ENCODE measurements at places on chromosomes 5 and 9.

GRCh38 chr5:119327018-119327417 is 28.8 kb upstream of the TNFAIP8 start:
- peak; percentile 52 for ATAC-seq

GRCh38 chr5:54186108-54186507 is 124.3 kb downstream of the ARL15 start:
- no peak for ATAC-seq

GRCh38 chr5:122561209-122561608 is 213.7 kb upstream of the SNX2 start:
- ATAC-seq = no peak

GRCh38 chr9:357560-357959 is 142.9 kb downstream of the DOCK8 start:
- ATAC-seq = no peak

DNA sequence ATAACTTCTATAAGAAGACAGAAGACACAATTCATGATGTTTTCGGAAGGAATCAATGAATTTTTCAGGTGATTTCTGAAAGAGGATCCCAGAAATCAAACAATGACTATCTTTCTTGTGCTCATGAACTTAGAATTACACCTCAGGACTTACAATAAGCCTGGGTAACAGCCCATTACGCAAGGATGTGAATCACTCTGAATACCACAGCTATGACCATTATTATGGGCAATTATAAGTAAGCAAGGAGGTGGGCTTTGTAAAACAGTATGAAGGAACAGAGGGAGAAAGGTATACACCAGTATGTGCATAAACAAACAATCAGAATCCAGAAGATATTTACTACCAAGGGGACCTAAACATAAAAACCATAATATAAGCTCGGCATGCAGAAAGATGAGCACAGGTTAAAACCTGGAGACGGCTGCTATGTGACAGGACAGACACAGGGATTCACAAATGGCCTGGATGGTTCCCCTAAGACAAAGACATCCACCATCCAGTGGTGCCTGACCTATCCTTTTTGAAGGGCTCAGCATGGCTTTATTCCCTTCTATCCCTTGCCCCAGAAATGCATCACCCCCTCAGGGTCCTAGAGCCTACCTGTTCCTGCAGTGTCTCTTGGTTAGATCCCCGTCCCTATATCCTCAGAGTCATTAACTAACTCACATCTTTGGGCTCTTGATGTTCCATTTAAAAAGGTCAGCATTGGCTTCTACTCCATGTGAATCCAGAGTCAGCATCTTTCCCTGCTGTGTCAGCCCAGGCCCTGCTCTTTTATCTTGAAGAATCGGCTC is 21.8 kb upstream of the PPP2CA start:
- ATAC-seq = no peak

DNA sequence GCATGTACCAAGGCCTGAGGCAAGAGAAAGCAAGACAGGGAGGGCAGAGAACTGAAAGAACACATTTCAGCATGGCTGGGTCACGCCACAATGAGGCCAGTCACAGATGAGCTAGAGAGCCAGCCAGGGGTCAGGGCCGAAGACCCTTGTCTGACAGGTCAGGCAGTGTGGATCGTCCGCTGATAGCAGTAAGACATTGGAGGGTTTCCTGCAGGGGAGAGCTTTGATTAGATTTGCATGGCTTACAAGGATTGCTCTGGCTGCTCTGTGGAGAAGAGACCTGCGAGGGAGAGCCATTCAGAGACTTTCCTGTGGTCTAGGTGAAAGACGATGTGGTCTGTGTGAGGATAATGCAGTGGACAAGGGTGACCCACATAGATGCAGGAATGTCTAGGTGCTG is 93.1 kb downstream of the RALGPS1 start:
- ATAC-seq = no peak

DNA sequence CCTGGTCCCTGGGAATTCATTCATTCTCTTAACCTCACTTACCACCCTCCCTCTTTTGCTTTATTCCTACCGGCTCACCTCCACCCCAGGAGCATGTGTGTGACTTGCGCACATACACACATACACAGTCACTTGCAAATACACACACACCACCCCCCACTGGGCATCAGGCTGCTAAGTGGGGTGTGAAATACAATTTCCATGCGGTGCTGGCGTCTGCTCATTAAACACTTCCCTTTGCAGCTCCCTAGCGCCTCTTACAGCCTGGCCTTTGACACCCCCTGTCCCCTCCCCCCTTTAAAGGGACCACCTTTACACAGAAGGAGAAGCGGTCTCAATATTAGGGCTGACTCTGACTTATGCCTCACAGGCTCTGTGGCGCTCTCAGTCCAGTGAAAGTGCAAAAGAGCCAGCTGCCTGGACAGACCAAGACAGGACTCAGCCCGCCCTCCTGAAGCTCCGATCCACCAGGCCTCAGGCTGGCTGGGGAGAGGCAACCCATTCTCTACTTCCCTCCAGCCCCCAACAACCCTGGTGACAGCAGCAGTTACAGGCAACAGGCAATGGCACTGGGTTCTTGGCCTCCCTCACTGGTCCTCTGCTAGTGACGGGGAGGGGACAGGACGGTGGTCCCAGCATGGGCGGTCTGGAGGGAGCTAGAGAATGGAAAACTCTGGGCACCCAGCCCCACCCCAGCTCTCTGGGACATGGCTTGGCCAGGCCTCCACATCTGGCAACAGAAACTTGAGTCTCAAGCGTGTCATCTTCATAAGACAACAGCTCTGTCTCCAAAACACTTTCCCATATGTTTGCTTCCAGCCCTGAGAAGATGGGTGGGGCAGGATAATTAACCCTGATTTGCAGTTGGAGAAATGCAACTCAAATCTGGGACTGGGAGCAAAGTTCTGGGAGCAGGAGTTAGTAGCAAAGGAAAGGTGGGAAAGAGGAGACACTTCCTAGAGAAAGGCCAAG is 12.0 kb downstream of the ENHO start:
- no peak for ATAC-seq

DNA sequence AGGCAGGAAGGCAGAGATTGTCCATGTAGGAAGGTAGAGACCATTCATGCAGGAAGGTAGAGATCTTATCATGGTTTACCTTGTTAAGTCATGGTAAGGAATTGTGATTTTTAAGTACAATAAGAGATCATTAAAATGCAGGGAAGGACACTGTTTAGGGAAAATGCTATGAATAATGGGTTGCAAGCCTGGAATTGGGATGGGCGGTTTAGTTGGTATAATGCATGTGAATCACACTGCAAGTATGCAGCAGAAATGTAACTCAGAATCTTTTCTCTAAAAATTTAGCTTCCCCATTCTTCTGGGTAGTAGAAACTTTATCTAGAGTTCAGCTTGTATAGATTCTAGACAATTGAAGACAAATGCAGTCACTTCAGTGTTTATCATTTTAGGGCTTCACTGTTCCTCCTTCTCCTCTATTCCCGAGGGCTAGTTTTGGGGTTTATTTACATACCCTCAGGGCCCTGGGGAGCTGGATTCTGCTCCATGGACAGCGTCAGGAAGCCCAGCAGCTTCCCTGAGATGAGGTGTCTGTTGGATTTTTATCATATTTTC is 212.0 kb downstream of the SREK1 start:
- ATAC-seq = no peak

DNA sequence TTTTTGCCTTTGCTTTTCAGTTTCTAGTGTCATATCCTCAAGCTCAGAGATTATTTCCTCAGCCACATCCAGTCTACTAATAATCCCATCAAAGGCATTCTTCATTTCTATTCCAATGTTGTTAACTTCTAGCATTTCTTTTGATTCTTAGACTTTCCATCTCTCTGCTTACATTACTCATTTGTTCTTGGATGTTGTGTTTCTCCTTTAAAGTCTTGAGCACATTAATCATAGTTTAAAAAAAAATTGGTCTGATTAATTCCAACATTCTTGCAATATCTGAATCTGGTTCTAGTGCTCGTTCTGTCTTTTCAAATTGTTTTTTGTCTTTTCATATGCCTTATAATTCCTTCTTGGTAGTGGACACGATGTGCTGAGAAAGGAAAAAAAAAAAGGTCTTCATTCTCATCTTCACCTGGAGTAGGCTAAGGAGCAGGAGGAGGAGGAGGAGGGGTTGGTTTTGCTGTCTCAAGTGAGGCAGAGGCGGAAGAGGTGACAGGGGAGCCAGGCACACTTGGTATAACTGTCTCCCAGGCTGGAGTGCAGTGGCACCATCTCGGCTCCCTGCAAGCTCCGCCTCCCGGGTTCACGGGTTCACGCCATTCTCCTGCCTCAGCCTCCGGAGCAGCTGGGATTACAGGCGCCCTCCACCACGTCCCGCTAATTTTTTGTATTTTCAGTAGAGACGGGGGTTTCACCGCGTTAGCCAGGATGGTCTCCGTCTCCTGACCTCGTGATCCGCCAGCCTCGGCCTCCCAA is 16.3 kb downstream of the PRXL2C start:
- no peak for ATAC-seq

DNA sequence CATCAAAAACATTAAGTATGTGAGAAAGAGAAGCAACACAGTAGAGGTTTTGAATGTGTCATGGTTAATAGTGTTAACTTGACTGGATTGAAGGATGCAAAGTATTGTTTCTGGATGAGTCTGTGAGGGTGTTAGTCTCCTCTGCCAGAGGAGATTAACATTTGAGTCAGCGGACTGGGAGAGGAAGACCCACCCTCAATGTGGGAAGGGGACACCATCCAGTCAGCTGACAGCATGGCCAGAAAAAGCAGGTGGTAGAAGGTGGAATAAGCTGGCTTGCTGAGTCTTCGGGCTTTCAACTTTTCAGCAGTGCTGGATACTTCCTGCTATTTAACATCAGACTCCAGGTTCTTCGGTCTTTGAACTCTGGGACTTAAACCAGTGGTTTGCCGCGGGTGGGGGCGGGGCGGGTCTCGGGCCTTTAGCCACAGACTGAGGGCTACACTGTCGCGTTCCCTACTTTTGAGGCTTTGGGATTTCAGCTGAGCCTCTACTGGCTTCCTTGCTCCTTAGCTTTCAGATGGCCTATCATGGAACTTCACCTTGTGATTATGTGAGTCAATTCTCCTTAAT is 309.9 kb upstream of the ST8SIA4 start:
- no peak for ATAC-seq

DNA sequence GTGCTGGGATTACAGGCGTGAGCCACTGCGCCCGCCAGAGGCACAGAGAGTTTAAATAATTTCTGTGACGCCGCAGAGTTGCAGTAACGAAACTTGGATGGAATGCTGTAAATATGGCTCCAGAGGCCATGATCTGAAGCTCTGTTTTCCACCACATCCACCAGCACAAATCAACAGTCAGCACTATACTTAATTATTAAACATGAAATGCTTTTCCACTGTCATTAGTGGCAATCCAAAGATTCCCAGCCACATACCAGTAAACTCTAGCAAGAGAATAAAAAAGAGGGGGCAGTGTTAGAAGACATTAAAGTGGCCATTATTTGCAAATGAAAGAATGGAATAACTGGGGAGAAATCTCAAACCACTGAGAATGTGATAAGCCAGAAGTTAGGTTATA is 242.5 kb downstream of the DIRAS2 start:
- no peak for ATAC-seq

GRCh38 chr5:32589942-32590869 is 4.8 kb downstream of the SUB1 start:
- ATAC-seq = no peak

GRCh38 chr5:171149333-171149732 is 159.7 kb upstream of the TLX3 start:
- no peak for ATAC-seq

DNA sequence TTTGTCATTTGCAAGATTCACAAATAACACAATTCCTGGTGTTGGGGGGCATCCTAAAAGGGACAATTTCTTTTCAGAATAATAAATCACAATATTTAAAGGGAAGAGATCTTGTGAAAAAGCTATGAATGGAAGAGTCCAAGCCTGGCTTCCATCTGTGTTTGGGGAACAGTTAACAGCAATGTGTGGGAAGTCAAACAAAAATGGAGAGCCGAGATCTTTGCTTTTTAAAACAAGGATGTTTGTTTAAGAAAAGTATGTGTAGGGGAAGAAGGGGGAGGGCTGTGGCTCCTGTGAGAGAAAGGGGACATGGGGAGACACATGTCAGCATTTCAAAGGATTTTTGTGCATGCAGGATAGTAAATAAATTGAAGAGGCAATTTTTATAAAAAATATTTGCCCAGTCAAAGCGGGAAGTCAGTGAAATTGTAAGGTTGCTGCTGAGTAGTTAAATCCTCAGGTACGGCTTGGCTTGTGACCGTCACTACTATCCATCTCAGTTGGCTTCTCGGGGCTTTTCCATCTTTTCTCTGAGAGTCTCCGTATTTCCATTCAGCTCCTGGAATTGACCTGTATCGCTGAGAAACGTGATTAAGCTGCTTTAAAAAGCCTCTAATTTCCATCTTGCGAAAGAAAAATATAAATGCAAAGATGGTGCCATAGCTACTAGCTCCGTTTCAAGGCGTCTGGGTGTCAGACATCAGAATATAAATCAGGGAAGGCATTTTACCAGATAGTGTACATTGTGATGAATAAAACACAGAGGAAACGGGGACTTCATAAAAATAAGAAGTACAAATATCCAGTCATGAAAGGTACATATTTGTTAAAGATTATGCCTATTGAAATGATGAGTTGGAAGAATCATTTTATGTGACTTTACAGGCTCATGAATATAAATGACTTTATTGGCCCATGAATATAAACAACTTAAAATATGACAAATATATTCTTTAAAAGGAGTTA is 52.9 kb upstream of the VCAN start:
- no peak for ATAC-seq

GRCh38 chr9:93875330-93875729 is 79.8 kb downstream of the BARX1 start:
- no peak for ATAC-seq

- peak; percentile 20 for ATAC-seq
These were observed 232.5 kb downstream of the GABRB2 start for GRCh38 chr5:161314033-161314432.

GRCh38 chr5:76332102-76332501 is 71.0 kb upstream of the IQGAP2 start:
- no peak for ATAC-seq

DNA sequence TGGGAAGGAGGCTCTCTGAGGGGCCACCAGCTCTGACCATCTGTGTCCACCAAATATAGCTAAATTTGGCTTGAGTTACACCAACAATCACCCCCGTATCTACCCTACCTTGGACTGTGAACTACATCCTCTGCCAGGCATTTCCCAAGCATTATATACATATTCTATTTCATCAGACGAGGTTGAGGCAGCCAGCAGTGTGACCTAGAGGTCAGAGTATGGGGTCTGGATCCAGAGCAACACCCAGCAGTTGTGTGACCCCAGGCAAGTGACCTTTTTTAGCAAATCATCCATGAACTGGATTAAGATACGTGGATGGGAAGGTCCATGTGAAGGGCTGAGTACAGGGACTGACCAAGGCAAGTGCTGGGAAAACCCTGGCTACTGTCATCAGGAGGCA is 180.6 kb downstream of the HSPA4 start:
- ATAC-seq = no peak

- peak; percentile 56 for ATAC-seq
These were observed 598 bp downstream of the MYO10 start for GRCh38 chr5:16935231-16936149.

GRCh38 chr9:112629671-112630485 is 88.0 kb downstream of the INIP start:
- ATAC-seq = no peak

- ATAC-seq = no peak
These were observed 284.5 kb downstream of the SH3GL2 start for GRCh38 chr9:17863213-17863883.

GRCh38 chr5:123351240-123351639 is 72.0 kb downstream of the CEP120 start:
- no peak for ATAC-seq

GRCh38 chr5:1930501-1930879 is 47.8 kb upstream of the IRX4 start:
- ATAC-seq = peak; percentile 18

GRCh38 chr5:86679529-86679928 is 61.8 kb downstream of the COX7C start:
- ATAC-seq = no peak

- ATAC-seq = no peak
These were observed 702.8 kb downstream of the SEMA5A start for GRCh38 chr5:8842971-8843551.
